ENCODE measurements at places on chromosomes 6 and 20.

- DNase-seq: no peak
Observed at GRCh38 chr6:43900560-43900915, 130.5 kb downstream of the VEGFA start.

DNA sequence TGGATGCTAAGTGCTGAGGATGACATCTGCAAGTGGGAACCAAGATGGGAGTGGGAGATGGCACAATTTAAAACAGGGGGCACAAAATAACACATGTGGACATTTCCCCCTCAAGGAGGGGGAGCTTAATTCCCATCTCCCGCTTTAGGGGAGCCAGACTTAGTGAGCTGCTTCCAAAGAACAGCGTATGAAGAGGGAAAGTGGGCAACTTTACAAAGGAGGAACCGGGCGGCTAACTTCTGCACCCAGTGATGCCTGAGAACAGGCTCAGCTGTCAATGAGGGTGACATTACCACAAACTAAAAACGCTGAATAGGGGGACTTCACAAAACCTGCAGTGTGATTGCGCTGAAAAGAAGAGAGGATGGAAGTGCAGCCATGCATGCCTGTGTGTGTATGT, 95.5 kb upstream of the NXT1 start:
- DNase-seq: no peak

- DNase-seq: no peak
Observed at GRCh38 chr6:65680232-65680631, 26.8 kb downstream of the EYS start.

GRCh38 chr6:17831135-17831534, 124.4 kb upstream of the NUP153 start:
- DNase-seq: no peak

- no peak for DNase-seq
Observed at GRCh38 chr6:124008000-124008987, 204.6 kb downstream of the NKAIN2 start.

DNA sequence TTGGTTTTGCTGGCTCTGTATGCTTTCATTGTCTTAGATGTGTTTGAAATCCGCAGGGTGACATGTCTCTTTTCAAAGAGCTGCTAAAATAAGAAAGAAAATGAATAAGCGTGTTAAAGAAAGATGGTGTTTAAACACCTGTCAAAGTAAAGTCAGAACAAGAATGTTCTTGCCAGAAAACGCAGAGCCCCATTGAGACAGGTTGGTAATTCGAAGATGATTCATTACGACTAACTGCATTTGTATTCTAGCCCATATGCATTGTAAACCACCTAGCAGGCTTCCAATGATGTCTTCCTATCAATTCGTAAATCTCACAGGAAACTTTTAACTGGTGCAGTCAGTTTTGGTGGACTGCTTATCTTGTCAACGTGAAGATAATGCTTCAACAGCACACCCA, 16.8 kb downstream of the PHACTR2 start:
- no peak for DNase-seq

DNA sequence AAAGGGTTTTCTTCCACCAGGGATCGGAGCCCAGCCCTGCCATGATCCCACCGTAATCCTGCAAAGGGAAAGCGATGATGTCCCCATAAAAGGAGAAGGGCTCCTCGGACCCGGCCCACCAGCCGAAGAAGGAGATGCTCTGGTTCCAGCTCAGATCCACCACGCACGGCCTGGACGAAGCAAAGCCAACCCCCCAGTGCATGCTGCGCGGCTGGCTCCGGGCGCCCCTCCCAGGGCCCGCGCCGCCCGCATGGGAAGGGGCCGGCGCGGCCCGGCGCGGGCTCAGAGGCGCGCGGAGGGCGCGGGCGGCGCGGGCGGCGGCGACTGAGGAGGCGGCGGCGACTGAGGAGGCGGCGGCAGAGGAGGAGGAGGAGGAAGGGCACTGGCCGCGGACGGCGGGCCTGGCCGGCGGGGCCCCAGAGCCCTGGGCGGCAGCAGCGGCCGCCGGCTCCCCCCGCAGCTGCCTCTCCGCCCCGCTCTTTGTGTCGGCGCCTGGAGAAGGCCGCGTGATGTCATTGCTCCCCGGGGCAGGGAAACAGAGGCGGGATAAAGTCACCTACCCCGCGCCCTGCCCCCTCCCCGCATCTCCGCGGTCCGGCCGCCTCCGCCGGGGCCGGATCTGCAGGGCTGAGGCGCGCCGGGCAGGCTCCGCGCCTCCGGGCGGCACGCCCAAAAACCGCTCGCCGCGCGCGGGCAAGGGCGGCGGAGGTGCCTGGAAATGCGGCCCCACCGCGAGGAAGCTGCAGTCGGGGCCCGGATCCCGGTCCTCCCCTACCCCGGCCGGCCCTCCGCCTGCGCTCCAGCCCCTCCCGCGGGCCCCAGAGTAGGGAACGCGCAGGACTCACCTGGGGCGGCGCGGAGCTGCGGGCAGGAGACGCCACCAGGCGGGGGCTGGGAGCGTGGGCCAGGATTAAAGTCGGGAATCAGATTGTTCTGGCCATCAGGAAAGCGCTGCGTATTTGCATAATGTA, at the start of gene FAXC:
Gene FAXC (minus strand): TSS at position 504 of the 971 bp plus-strand sequence. CDS start 302 bp downstream, at position 202.
- no peak for DNase-seq

- DNase-seq: no peak
Observed at GRCh38 chr6:135867332-135867731, 15.8 kb downstream of the PDE7B start.

DNA sequence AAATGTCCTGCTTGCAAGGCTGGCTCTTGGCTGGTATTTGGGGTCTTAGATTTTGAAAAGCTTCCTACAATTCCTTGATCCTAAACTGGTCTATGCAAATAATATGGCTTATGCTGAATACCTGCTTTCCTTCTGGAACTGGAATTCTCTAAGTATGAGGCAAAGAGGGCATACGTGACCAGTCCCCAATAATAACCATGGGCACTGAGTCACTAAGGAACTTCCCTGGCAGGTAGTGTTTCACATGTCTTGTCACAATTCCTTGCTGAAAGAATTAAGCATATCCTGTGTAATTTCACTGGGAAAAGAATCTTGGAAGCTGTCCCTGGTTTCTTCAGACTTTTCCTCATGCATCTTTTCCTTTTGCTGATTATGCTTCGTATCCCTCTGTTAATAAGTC, 106.5 kb downstream of the MMS22L start:
- DNase-seq: no peak

GRCh38 chr6:133761706-133762105, 127.2 kb upstream of the TCF21 start:
- DNase-seq: no peak

DNA sequence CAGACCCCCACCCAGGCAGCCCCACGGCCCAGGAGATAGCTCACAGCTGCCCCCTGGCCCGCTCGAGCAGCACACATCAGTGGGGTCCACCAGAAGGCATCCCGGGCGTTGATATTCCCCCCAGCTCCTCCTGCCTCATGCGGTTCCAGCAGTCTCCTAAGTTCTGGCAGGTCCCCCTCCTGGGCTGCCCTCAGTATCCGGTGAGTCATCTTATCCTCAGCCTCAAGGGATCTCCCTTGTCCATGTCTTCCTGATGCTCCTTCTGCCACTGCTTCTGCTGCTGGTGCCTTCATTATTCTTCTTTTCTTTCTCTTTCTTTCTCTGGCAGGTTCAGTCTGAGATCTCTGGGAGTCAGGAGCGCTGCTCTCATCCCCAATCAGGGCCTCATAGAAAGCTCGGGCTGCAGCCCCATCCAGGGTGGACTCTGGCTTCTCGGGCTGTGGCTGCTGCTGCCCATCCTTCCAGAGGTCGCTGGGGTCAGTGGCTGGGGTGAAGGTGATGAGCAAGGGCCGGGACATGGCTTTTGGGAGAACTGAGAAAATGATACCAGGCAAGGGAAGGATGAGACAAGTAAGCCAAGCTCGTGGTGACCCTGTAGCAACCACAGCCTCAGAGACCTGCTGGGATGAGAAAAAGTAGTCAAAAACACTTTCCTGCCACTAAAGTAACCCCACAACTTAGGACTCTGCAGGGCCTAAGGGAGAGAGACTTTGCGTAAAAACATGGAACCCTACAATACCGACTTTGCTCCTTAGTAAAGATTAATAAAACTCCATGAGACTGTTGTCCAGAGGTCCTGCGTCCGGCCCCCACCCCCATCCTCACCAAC, 622 bp downstream of the GPANK1 start:
- DNase-seq: no peak

GRCh38 chr6:40425192-40425919, 161.8 kb downstream of the LRFN2 start:
- no peak for DNase-seq

DNA sequence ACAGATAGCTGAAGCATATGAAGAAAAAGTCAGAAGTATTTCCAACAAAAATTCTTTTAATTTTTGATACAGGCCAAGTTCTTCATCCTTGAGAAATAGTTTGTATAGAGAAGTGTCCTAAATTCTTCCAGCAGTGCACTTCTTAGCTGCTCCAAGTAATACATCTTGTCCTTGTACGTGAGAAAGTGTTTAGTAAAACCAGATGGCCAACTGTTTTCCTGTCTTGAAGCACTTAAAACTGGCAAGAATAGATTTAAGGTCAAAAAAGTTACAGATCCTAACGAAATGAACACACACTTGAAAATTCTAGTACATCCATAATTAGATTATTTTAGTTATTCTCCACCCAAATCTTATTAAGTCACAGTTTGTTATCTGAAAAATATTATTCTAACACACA, 52.2 kb upstream of the HSF2 start:
- DNase-seq: no peak

GRCh38 chr6:5950361-5950785, 56.4 kb downstream of the NRN1 start:
- DNase-seq: no peak

DNA sequence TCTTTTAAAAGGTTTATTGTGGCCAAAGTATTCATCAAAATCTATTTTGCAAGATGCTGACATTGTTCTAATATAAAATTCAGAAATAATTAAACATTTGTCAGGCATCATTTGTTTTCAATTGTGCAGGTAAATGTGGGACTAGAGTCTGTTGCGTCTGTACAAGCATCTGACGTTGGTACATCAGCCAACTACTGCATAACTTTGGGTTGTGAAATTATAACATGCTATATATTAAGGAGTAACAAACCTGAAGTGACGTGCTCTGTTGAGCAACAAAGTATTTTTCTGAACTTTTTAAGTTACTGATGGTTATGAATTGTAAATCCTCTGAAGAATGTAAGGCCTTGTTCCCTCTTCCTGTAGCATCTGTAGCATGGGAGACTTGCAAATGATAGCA, 66.0 kb downstream of the RNF182 start:
- DNase-seq: no peak

DNA sequence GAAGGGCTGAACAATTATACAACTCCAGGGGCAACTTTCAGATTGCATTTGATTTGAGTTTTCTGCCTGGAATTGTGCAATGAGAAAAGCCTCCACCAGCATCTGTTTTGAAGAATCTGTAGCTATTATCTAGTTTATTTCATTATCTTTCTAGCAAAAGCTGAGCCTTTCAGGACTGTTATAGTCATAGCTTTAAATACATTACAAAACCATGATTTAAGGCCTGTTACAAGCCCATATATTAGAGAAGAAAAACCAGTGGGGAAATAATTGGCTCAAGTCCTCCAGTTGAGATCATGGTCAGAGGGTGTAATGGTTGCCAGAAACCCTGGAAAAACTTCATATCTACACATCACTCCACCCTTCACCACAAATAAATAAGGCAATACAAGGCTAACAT, 676.2 kb downstream of the HDGFL1 start:
- no peak for DNase-seq

DNA sequence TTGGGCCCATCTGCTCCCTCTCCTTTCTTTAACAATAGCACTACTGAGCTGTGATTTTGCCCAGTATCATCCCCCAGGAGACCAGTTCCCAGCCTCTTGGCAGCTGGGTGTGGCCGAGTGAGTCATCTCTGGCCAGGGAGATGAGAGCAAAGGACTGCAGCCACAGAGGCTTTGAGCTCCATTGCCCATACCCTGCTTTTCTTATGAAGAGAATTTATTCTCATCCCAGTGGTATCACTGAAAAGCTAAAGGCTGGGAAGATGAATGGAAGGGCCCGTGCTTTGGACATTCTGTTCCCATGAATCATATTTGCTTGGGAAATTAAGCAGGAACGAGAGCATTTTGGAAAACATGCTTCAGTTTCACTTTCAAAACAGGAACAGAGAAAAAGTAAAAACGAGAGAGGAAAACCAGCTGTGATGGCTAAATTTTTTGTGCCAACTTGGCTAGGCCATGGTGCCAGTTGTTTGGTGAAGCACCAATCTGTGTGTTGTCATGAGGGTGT, 14.9 kb downstream of the CST3 start:
- no peak for DNase-seq

DNA sequence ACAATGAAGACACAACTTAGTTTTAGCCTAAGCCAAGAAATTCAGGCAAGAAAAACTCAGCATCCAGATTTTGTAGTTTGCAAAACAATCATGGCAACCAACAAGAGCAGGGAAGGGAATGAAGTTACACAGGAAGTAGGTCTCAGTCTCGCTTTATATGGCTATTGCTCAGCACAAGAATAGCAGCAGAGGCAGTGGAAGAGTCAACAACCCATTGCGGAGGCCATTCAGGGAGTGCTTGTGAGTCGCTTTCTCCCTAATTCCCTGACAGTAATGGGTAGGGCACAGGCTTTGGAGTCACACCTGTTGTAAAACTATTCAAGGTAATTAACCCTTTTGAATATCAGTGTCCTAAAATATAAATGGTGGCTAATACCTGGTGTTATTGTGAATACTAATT, 238.5 kb downstream of the HDGFL1 start:
- no peak for DNase-seq

- no peak for DNase-seq
Observed at GRCh38 chr6:5941188-5941587, 65.5 kb downstream of the NRN1 start.

- no peak for DNase-seq
Observed at GRCh38 chr6:162055365-162055764, 672.2 kb downstream of the PRKN start.

GRCh38 chr6:81859884-81860283, 107.4 kb upstream of the TENT5A start:
- no peak for DNase-seq

- DNase-seq: no peak
Observed at GRCh38 chr6:105608711-105609374, 206.0 kb upstream of the PREP start.

DNA sequence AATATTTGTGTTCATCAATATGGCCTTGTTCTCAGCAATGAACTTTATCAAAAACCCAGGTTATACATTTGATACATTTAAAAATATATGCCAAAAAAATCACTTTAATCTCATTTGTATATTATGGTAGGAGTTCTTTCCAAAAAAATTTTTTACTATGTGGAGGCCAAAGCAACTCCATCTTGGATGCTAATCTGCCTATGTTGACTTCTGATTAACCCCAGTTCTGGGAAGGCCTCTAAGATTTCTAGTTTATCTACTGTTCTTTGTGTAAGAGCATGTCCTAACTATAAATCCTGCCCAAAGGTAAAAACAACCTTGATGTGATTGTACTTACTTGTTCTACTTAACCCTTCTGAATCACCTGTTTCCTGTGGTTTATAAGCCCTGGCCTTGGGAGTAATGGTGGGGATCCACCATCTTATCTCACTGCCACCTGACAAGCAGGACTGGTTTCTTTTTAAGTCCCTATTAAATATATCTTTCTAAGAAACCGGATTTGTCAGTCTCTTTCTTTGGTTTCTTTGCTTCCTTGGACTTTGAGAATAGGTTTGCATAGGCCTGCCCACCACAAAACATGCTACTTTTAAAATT, 46.7 kb downstream of the RNGTT start:
- no peak for DNase-seq

GRCh38 chr6:56483929-56484328, 158.8 kb downstream of the DST start:
- DNase-seq: no peak
